ENCODE measurements at places on chromosomes 3 and 15.
A peak's percentile ranks its signal among the peaks of the same experiment; 100 is the strongest.

DNA sequence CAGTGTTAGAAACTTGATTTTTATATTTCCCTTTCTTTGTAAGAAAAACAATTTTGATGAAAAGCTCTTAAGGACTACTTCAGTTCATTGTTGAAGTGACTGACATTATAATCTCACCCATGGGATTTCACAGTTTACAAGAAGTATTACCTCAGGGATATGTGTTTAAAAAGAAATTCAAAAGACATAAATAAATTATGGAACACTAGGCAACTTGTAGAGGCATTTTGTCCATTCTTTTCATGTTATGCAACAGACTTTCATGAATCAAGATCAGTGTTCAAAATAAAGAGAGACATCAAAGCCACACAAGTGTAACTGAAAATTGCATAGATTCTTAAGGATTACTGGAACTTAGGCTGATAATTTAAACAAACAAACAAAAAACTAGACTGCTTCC, 196.8 kb upstream of the AGTR1 start:
- DNase-seq, result no peak

- DNase-seq, result peak; percentile 92
Measured at GRCh38 chr3:78728406-78729145, 1039.2 kb downstream of the ROBO1 start.

GRCh38 chr3:8734137-8734878, 706 bp downstream of the CAV3 start:
- DNase-seq, result no peak

GRCh38 chr3:21417991-21418390, 333.0 kb downstream of the ZNF385D start:
- DNase-seq, result no peak

- DNase-seq, result no peak
Measured at GRCh38 chr3:12961007-12961696, 112.1 kb downstream of the IQSEC1 start.

- DNase-seq, result peak; percentile 68
Measured at GRCh38 chr3:48194446-48195071, 6.3 kb upstream of the CDC25A start.

DNA sequence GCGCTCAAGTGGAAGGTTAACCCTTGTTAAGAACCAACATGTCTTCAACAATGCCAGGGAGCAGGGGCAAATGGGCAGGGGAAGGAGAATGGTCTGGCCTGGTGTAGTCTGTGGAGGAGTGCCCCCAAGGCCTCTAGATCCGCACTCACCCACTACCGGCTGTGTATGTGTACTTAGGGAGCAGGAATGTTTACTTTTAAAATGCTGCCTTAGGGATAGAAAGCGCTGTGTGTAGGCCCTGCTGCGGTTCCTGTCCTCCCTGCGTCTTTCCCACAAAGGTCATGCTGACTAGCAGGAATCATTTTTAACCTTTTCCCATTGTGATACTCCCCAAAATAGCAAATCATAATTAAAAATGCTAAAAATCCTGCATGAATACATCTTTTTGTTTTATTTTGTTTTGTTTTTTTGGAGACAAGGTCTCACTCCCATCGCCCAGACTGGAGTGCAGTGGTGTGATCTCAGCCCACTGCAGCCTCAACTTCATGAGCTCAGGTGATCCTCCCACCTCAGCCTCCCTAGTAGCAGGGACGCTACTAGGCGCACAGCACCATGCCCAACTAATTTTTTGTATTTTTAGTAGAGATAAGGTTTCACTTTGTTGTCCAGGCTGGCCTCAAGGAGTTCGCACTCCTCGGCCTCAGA, 35.9 kb upstream of the CEMIP start:
- no peak for DNase-seq

- no peak for DNase-seq
Measured at GRCh38 chr3:126473292-126474168, 2.2 kb downstream of the ZXDC start.

- no peak for DNase-seq
Measured at GRCh38 chr15:31178705-31179104, 77.2 kb upstream of the TRPM1 start.

- no peak for DNase-seq
Measured at GRCh38 chr3:37999836-38000235, 9.2 kb downstream of the VILL start.

GRCh38 chr15:78452485-78452884, 14.5 kb downstream of the IREB2 start:
- no peak for DNase-seq

DNA sequence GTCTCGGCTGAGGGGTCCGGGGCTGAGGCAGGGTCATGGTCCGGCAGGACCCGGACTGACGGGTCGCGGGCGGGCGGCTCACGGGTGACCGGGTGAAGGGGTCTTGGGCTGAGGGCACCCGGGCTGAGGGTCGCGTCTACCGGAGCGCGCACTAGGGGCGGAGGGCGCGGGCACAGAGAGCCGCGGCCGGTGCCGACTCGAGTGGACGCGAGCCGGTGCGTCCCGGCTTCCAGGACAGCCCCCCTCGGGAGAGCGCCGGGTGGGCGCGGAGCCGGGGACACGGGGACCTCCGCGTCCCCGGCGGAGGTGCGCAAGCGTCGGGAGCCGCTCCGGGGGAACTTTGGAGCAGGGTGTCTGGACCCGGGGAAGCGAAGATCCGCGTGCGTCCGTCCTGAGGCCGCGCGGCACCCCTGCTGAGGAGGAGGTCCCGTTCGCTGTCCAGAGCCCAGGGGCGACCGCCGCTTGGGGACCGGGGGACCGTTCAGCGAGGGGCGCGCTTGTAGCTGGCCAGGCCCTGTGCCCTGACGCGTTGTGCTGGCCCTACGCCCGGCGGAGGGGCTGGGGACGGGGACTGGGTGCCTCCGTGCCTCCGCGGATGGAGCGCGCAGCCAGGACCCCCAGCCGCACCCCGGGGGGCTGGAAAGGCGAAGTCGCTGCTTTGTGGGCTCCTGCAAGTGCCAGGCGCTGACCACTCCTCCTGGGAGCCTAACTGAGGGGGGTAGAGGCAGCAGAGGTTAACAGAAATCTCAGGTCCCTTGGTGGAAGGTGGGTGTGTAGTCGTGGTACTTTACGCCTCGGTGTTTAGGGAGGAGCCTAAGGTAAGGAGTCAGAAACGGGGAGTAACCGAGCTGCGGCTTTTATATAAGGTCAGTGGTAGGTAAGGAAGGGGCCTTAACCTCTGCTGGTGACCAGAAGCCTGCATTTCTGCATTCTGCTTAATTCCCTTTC, at the start of gene PPARG:
TSS of gene PPARG (plus strand) at position 889 of the 948 bp plus-strand sequence. CDS start 90,642 bp downstream, outside the sequence.
- DNase-seq, result peak; percentile 9

GRCh38 chr3:151436675-151437446, 24.0 kb downstream of the IGSF10 start:
- DNase-seq, result no peak

GRCh38 chr3:47012342-47013230, 33.1 kb downstream of the NBEAL2 start:
- DNase-seq, result peak; percentile 79

DNA sequence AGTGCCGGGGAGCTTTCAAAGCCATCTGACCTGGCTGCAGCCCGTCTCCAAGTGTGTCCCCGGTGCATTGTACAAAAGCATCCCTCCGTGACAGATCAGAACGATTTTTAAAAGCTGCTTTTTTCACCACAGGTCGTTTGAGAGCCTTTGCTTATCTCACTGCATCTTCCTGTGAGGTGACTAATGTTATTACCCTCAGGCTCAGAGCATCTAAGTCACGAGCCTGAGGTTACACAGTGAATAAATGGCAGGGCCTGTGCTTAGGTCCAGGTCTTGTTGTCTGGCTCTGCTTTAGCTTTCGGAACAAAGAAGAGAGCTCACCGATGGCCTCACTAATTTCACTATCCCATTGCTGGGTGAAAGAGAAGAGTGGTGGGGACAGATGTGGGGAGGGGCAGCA, 83.3 kb downstream of the SEC22A start:
- DNase-seq, result no peak

DNA sequence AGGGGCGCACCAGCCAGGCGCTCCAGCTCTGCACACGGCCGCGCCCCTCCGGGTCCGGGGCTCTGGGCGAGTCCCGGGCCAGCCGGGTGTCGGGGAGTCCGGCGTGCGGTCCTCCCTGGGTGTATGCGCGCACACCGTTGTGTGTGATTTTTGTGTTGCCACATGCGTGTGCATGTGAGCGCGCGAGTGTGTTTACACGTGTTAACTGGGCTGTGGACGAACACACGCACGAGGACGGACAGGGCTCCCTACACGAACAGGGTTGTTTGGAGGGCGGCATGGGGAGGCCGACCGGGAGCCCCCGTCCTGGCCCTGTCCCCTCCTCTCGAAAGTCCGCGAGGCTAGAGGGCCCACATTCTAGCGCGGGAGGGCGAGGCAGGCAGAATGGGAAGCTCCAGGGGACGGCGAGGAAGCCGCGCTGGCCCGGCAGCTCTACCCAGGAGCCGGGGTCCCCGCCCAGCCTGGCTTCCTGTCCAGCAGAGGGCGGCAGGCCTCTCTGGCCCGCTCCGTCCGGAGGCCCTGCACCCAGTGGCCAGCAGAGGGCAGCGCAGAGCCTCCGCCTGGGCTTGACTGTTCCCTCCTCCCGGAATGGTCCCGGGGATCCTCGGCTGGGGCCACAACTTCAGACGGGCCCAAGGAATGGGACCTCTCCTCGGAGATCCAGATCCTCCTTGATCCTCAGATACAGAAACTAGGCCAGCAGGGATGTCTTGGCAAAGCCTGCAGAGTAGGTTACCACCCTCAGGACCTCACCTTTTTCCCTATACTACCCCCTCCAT, 611 bp upstream of the LINGO1 start:
- DNase-seq, result peak; percentile 88

DNA sequence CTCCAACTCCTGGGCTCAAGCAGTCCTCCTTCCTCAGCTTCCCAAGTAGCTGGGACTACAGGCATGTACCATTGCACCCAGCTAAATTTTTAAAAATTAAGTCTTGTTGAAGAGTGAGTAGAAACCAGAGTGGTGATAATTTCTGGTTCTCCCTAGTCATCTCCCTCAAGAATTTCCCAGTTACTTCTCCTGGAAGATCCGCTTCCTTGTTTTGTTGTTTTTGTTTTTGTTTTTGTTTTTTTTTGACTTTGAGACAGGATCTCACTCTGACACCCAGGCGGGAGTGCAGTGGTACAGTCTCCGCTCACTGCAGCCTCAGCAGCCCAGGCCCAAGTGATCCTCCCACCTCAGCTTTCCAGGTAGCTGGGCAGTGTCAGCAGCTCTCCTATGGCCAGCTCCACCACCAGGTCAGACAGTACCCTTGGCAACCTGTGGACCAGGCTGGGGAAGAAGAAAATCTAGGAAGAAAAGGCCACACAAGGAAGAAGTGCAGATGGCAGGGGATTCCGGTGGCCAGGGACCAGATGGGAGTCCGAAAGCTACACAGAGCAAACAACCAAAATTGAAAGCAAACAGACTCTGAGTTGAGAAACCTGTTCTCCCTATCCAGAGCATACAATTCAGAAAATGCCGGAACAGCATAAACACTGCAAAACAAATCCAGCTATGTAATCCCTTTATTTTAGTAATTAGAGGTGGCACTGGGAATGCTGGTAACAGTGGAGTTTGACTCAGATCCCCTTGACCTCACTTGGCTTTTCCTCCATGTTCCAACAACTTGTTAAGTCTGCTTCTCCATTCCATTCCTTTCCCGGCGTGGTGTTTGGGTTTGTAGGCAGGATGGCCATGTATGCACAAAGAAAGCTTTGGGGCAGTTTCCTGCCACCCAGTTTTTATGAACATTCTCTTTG, 266.6 kb upstream of the CTDSPL start:
- DNase-seq, result peak; percentile 13

GRCh38 chr3:94184781-94185180, 121.9 kb downstream of the NSUN3 start:
- DNase-seq, result no peak

GRCh38 chr3:188505151-188505550, 351.2 kb downstream of the LPP start:
- no peak for DNase-seq

- DNase-seq, result no peak
Measured at GRCh38 chr15:91311986-91312385, 211.9 kb downstream of the SV2B start.

DNA sequence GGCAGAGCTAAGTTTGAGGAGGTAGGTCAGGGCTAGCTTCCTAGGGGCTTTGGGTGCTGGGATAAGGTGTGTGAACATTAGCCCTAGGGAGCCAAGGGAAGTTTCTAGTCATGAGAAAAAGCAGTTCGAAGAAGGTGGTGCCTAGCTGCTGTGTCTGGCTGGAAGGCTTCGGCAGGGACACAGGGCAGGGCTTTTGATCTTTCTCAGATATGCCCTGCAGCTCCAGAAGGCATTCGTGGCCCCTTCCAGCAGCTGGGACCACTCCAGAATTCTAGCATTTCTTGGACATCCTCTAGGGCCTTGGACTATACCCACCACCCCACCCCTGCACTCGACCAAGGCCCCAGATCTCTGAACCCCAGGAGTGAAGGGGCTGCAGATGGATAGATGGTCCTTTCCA, 88.6 kb downstream of the TOP2B start:
- no peak for DNase-seq

- no peak for DNase-seq
Measured at GRCh38 chr15:54150255-54150654, 172.0 kb downstream of the UNC13C start.

GRCh38 chr3:157125101-157125500, 34.8 kb downstream of the CCNL1 start:
- DNase-seq, result no peak

- DNase-seq, result no peak
Measured at GRCh38 chr3:129180461-129180860, 3.2 kb downstream of the CNBP start.

DNA sequence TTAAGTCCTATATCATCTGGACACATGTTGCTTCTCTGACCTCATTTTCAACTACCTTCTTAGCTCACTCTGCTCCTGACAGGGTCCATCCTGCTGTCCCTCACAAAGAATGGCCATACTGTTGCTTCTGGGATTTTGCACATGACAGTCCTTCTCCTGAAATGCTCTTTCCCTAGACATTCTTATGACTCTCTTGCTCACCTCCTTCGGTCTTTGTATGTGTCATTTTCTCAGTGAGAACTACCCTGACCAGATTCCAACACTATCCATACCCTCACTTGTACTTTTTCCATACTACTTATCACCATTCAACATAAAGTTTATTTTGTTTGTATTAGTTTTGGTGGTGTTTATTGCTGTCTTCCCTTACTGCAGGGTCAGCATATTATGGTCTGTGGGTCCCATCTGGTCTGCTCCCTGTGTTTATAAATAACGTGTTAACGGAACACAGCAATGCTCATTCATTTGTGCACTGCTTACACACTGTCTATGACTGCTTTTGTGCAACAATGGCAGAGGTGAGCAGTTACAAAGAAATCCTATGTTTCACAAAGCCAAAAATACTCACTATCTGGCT, 159.5 kb downstream of the SPATA16 start:
- DNase-seq, result no peak

- no peak for DNase-seq
Measured at GRCh38 chr3:98894791-98895576, 6.5 kb downstream of the DCBLD2 start.

GRCh38 chr15:42577514-42578031, 2.2 kb downstream of the STARD9 start:
- DNase-seq, result no peak

GRCh38 chr3:42844412-42844713, 31.3 kb downstream of the CYP8B1 start:
- DNase-seq, result no peak
